ENCODE measurements at places on chromosomes 6 and 20.

GRCh38 chr6:29984992-29985391 is 42.7 kb downstream of the HLA-A start:
- no peak for DNase-seq

DNA sequence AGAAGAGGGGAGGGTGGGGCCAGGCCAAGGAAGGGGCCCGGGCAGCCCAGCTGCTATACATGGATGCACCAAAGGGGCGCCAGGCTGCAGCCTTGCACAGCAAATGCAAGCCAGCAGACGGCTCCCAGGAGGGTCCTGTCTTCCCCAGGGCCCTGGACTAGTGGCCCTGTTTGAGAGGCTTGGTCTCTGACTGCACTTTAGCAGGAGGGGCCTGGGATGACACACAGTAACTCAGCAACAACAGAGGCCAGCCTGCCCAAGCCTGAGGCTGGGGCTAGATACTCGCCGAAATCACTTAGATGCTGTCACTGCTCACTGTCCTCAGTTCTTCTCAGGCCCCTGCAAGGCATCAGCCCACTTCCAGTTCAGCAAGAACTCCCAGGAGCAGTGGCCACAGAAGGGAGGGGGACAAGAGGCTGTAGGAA is 73.5 kb downstream of the TRAM2 start:
- no peak for DNase-seq

GRCh38 chr20:25011261-25011660 is 18.7 kb upstream of the APMAP start:
- no peak for DNase-seq

- DNase-seq, result peak; percentile 23
Observed at GRCh38 chr6:41039060-41039998, at the start of gene UNC5CL. TSS of gene UNC5CL (minus strand) at chr6:41039221. CDS start at chr6:41035074, 4,147 bp downstream.

DNA sequence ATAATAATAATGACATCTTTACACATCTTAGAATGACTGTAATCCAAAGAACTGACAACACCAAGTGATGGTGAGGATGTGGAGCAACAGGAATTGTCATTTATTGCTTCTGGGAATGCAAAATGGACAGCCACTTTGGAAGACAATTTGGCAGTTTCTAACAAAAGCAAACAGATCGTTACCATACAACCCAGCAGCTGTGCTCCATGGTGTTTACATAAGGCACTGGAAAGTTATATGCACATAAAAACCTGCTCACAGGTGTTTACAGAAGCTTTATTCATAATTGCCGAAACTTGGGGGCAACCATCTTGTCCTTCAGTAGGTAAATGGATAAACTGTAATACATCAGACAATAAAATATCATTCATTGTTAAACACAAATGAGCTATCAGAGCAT is 18.3 kb upstream of the ASF1A start:
- DNase-seq, result no peak

DNA sequence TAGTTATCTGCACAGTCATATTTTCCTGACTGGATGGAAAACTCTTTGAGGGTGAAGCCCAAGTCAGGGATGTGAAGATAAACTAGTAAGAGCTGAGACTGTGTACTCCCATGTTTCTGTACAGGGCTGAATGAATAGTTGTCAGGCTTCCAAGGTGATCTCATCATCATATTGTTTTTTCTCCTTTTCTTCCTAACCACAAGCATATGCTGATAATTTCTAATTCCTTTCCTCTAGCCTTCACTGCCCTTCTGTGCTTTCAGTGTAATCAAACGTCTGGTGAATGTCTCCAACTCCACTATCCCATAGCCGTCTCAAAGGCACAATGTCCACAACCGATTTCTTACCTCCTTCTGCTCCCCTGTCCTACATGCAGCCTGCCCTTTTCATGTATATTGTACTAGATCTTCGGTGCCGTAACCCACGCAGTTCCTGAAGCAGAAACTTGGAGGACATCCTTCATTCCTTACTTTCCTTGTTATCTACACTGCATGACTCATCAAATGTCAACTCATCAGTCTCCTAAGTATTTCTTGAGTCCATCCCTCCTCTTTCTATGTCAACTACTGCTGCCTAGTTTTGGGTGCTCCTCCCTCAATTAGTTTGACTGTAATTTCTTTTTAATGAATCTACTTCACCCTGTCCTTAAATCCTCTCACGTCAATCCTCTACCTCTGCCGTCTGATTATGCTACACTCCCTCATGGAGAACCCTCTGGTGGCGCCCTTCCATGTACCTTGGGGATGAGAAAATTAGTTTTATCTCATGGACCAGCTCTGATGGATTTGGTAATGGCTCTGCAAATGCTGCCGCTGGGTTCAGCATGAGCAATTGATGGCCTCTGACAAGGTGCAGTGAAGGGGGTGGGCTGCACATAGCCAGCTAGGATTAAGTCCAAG is 21.9 kb downstream of the NCOA7 start:
- no peak for DNase-seq

- DNase-seq, result no peak
Observed at GRCh38 chr6:96246563-96246962, 230.8 kb downstream of the FUT9 start.

DNA sequence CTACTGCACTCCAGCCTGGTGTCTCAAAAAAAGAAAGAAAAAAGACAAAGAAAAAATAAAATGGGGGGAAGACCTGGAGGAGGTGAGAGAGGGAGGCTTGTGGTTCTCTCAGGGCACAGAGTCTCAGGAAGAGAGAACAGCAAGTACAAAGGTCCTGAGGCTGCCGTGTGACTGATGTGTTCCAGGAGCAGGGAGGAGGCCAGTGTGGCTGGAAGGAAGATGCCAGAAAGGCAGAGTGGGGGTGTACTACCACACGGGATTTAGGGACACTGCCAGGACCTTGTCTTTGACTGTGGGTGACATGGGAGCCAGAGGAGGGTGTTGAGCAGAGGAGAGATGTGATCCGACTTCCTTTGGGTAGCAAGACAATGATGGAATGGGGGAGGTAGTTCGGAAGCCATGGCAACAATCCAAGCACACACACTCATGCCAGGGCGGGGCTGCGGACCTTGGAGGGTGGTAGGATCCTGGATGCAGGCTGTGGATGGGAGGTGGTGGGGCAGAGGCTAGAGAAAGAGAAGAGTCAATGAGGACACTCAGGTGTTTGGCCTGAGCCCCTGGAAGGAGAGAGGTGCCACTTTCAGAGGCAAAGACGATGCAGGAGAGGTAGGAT is 136.4 kb upstream of the PTPN1 start:
- no peak for DNase-seq

DNA sequence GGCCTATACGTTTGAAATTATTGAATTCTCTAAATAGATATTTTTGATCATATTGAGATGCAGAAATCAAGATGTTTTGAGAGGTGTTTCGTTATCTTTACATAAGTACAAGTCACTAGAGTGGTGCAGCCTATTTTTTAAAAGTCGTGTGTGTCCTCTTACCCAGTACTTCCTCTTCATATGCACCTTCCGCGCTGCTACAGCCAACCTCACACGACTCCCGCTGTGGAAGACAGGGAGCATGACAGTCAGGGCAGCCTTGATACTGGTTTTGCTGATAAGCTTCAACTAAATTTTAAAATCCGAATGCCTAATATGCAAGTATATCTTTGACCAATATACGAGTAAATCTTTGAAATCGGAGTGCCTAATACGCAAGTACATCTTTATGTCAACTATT is 16.3 kb downstream of the ROS1 start:
- no peak for DNase-seq

GRCh38 chr20:43583982-43584432 is 6.7 kb upstream of the IFT52 start:
- no peak for DNase-seq

DNA sequence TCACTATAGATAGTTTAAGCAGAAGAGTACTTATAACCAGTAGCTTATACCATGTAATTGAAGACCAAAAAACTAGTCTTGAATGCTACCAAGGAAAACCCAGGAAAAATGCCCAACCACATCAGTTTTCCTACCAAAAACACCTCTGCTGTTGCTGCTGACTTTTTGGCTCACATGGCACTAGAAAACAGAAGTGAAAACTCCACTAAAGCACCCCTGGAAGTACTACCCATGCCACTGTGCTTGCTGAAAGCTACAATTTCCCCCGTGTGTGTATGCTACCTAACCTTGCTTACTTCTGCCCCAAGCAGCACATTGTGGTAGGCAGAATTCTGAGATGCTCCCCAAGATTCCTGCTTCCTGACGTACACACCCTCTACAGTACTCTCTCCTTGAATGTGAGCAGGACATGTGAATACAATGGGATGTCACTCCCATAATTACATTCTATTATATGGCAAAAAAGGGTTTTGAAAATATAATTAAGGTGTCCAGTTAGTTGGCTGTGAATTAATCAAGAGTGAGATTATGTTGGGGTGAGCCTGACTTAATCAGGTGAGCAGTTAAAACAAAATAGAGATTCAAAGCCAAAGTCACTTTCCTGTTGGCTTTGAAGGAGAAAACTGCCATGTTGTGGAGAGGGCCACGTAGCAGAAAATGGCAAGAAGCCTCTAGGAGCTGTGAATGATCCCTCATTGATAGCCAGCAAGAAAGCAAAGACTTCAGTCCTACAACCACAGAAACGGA is 209.8 kb upstream of the MARCKS start:
- no peak for DNase-seq

DNA sequence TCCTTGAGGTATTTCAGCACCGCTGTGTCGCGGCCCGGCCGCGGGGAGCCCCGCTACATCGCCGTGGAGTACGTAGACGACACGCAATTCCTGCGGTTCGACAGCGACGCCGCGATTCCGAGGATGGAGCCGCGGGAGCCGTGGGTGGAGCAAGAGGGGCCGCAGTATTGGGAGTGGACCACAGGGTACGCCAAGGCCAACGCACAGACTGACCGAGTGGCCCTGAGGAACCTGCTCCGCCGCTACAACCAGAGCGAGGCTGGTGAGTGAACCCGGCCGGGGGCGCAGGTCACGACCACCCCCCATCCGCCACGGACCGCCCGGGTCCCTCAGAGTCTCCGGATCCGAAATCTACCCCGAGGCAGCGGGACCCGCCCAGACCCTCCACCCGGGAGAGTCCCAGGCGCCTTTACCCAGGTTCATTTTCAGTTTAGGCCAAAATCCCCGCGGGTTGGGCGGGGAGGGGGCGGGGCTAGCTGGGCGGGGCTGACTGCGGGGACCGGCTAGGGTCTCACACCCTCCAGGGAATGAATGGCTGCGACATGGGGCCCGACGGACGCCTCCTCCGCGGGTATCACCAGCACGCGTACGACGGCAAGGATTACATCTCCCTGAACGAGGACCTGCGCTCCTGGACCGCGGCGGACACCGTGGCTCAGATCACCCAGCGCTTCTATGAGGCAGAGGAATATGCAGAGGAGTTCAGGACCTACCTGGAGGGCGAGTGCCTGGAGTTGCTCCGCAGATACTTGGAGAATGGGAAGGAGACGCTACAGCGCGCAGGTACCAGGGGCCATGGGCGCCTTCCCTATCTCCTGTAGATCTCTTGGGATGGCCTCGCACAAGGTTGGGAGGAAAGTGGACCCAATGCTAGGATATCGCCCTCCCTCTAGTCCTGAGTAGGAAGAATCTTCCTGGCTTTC is 693 bp downstream of the HLA-F start:
- peak; percentile 60 for DNase-seq

GRCh38 chr6:12186528-12186927 is 103.6 kb upstream of the EDN1 start:
- DNase-seq, result no peak

GRCh38 chr6:33610779-33611732 is 10.1 kb upstream of the ITPR3 start:
- DNase-seq, result no peak

- DNase-seq, result no peak
Observed at GRCh38 chr6:34030831-34031624, 114.9 kb downstream of the GRM4 start.

- DNase-seq, result no peak
Observed at GRCh38 chr20:51122931-51123658, 100.2 kb upstream of the KCNG1 start.

DNA sequence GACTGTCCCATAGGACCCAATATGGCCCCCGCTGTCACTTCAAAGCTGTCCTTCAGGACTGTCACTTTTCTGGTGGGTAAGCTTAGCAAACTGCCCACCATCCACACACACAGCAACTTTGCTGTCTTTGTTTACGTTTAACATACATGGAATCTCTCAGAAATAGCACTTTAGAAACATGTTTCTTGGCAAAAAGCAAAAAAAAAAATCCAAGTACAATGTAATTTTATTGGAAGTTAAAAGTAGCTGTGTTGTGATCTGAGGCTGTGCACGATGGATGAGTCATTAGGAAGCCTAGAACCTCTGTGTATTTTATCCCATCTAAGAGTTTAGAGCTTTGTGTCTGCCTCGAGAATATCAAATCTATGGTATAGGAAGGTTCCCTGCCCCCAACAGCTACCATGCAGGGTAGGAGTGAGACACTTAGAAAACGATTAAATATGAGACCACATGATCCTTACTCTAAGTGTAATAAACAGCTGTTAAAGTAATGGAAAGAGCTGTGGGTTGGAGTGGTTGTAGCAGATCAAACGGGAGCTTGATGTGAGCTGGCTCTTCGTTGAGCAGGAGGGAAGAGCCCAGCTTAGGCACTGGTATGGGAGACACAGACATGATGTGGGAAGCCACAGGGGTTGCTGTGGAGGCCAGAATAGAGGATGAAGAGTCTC is 119.5 kb downstream of the PLEKHG1 start:
- DNase-seq, result no peak

GRCh38 chr6:122063076-122063475 is 336.4 kb upstream of the HSF2 start:
- no peak for DNase-seq

GRCh38 chr20:1941226-1941625 is 46.0 kb downstream of the SIRPA start:
- no peak for DNase-seq

DNA sequence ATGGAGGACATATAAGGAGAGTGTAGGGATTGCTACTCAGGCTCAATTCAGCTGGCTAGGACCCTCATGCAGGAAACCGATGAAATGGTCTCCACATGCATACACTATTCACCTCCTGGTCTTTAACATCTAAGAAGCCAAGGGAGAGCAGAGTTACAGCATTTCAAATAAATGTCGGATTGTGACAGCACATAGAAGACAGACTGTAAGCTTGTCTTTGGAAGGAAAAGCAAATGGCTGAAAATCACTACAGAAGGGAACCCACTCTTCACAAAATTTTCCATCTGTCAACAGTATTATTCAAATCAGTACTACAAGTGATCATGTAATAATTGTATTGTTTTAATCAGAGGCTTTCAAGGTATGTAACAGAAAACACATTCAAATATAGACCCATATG is 72.9 kb downstream of the ATG5 start:
- DNase-seq, result no peak

DNA sequence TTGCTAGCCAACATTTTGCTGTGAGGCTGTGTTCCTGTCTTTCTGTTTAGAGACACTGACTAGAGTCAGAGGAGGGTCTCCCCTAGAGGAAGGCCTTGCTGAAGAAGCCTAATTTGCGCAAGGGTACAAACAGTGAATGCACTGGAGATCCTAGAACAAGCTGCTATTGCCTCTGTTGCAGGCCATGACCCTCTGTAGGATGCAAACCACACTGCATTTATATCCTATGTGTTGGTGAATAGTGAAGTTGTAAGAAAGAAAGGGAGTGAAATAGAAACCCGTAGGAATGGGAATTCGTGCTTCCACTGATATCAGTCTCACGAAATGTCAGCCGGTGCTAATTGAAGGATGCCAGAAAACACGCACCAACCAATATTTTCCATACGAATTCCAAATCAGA is 88.2 kb downstream of the GJA1 start:
- no peak for DNase-seq

GRCh38 chr6:4164456-4164855 is 29.1 kb upstream of the ECI2 start:
- no peak for DNase-seq

All from activated CD4-positive, CD25-positive, alpha-beta regulatory T cell treated with anti-CD3 and anti-CD28 coated beads, Interleukin-2, amount 50 U/mL, for 16 hours (primary cell).